Trophoblast cell (in vitro differentiated cells and primary cell): ENCODE measurements at places on chromosomes 5 and 9.

DNA sequence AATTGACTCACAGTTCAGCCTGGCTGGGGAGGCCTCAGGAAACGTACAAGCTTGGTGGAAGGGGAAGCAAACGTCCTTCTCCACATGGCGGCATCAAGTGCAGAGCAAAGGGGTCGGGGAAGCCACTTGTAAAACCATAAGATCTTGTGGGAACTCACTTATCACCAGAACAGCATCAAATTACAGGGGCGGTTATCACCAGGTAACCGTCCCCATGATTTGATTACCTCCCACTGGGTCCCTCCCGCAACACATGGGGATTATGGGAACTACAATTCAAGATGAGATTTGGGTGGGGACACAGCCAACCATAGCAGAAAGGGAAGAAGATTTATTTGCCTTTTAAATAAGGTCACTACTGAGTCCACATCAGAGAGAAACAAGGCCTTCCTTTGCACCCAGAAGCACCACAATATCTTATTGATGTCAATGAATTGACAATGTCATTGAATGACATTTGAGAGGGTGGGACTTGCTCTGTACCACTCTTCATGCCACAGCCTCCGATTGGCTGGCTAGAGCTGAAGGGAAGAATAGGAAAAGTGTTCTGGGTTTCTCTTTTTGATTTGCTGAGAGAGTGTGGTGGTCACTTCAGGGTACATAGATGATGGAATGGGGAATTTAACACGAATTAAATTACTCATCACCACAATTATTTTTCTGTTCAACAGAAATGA, 11.0 kb downstream of the SKP2 start:
- DNase-seq, result no peak

DNA sequence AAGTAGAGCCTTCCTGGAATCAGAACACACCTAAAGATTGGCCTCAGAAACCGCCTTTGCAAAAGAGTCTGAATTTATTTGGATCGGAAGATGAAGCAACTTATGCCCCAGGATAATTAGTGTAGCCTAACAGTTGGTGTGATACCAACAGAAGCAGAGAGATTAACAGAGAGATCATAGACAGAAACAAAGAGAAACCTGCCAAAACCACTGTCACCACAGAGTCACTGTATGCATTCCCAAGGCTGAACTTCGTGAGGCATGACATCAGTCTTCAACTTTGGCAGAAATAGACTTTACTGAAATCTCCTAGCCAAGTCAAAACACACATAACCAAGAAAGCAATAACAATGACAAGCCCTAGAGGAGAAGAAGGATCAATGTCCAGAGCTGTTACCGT, 361.8 kb downstream of the ELAVL2 start:
- DNase-seq, result no peak

- peak; percentile 8 for DNase-seq
These were observed 435.9 kb downstream of the BNC2 start for GRCh38 chr9:16434526-16434925.

DNA sequence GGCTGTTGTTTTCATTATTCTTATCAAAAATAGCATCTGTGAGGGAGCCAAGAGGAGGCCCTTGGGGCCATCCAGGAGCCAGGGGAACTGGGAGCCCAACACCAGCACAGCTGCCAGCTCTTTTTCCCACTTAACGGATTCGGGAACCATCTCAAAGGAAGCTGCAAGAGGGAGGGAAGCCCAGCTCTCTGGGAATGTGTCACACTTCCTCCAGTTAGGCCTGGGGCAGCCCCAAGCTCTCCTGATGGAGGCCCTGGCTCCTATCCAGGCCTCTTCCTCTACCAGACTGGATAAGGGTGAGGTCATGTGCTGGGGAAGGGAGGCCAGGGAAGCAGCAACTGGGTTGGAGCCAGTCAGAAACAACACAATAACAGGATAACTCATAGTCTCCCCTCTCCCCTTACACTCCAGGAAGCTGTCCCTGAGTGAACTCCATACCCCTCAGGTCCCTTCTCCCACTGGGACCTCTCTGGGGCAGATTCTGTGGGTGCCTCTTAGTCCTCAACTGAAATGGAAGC, 12.7 kb downstream of the CSF2 start:
- no peak for DNase-seq

DNA sequence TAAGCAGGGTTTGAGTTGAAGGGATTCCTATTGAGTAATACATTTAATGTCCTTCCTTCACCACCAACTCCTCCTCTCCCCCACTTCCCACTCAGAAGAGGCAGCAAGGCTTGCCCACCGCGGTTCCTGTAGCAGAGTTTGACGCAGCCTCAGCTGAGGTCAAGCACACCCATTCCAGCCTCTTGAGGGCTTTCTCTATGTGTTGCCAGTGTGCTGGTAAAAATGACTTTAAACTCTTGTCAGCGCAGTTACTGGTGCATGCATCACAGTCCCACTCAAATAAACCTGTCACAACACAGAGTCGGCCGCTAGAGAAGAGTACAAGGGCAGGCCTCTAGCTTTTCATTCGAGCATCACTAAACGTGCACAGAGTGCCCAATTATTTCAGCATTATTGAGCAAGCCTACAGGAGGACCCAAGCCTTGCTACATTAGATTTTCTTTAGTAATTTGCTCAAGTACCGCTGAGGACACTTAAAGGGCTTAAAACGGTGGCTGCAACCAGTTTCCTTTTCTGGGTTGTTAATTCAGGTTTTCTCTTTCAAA, 79.6 kb downstream of the TLE4 start:
- DNase-seq, result no peak

GRCh38 chr5:173739741-173740140, 123.3 kb upstream of the BOD1 start:
- peak; percentile 88 for DNase-seq

- DNase-seq, result no peak
These were observed 59.1 kb downstream of the ABLIM3 start for GRCh38 chr5:149200355-149200754.

GRCh38 chr5:141094481-141095262, at the start of gene PCDHB2:
PCDHB2 (plus strand) TSS chr5:141094615; CDS start chr5:141094791, 176 bp downstream.
- DNase-seq, result no peak

DNA sequence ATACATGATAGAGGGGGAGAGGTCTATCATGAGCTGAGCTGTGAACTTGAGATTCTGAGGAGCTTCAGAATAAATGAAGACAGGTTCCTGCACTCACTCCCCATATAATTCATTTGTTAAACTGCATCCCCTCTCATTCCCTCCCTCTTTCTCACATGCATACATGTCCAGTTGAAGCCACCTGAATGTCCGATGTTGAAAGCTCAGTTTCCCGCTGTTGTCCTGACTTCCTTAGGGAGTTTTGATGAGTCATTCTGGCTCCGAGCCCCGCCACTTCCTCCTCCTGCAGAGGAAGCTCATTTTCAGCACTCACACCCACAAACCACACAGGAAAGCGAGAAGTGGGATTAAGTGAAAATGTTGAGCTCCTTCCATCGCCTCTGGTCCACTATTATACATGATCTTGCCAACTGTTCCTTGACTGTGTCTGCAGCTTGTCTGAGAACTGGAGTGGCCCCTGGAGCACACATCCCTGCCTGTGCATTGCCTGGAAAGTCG, 121.2 kb downstream of the CEMIP2 start:
- DNase-seq, result peak; percentile 28

DNA sequence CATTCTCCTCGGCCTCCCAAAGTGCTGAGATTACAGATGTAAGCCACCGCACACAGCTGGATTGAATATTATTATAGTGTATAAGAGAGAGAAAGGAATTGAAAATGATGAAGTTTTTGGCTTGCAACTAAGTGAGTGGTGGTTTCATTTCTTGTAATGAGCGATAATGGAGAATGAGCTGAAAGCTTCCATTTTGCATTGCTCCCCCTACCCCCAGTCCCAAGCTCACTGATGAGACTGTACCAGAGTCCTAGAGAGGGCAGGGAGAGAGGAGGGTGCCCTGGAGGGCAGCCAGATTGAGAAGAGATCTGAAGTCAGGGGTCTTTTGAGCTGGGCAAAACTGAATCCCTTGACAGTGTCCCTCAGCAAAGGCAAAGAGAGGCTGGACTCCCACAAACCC, 38.5 kb upstream of the CTNNA1 start:
- DNase-seq, result no peak

DNA sequence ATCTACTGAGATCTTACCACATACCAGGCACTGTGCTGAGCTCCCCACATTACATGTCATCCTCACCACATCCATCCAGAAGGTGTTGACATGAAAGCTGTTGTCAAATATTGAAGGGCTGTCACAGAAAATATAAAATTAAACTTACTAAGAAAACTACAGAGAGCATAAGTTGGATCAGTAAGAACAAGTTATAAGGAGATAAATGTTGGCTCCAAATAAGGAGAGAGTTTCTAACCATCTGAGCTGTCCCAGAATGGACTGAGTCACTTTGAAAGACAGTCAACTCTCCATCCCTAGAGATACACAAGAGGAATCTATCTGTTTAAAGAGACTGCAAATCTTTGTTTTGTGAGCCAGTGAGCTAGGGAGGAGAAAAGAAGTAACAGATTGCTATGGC, 169.8 kb downstream of the DRD1 start:
- DNase-seq, result no peak

- no peak for DNase-seq
These were observed 33.0 kb upstream of the LCP2 start for GRCh38 chr5:170330568-170331054.

DNA sequence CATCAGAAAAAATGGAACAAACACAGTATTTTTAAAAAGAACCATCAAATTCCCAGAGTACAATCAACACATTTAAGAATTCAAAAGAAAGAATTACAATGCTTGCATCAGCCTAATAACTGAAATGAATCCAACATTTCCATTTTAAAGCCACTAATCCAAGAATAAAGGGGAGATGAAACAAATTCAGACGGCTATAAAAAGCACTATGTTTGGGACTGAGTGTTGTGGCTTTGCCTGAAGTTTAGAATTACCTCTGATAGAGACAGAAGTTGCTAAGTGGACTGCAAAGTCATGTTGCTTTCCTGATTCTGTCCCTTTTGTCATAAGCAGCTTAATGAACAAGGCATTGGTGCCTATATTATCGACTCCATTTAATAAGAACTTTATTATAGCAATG, 135.4 kb upstream of the RGMB start:
- DNase-seq, result no peak

GRCh38 chr5:149581192-149581861, at the start of gene ARHGEF37:
ARHGEF37 (plus strand) TSS chr5:149581498; CDS start chr5:149597770, 16,272 bp downstream.
- peak; percentile 61 for DNase-seq

GRCh38 chr9:693201-694091, 148.1 kb upstream of the DMRT1 start:
- no peak for DNase-seq

- DNase-seq, result peak; percentile 38
These were observed 192.1 kb upstream of the TRIM32 start for GRCh38 chr9:116494815-116495634.

DNA sequence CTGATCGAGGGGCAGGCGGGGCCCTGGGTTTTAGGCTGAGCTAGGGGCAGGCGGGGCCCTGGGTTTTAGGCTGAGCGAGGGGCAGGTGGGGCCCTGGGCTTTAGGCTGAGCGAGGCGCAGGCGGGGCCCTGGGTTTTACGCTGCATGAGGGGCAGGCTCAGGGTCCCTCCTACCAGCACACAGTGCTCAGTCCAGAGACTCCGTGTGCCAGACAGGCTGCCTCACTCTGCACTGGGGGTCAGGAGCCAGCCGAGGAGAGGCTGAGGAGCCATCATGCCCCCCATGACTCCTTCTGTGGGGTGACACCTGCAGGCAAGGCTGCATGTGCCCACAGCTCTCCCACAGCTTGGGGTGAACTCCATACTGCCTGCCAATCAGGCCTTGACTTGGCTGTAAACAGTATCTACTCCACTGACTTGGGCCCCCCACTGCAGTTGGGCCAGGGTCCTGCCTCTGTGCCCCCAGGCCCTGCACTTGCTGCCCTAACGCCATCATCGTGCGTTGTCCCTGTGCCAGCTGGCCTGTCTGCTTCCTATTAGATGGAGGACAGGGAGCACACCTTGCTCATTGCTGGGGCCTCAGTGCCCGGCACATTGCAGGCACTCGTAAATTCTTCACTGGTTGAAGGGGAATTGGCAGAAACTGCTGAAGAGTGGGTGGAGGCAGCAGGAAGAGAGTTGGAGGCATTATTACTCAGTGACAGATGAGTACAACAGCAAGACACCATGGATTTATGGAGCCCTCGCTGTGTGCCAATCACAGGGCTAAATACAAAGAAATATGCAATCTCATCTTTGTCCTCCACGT, 78.6 kb downstream of the AMBP start:
- DNase-seq, result no peak
